ENCODE measurements at places on chromosomes 13 and 19.

DNA sequence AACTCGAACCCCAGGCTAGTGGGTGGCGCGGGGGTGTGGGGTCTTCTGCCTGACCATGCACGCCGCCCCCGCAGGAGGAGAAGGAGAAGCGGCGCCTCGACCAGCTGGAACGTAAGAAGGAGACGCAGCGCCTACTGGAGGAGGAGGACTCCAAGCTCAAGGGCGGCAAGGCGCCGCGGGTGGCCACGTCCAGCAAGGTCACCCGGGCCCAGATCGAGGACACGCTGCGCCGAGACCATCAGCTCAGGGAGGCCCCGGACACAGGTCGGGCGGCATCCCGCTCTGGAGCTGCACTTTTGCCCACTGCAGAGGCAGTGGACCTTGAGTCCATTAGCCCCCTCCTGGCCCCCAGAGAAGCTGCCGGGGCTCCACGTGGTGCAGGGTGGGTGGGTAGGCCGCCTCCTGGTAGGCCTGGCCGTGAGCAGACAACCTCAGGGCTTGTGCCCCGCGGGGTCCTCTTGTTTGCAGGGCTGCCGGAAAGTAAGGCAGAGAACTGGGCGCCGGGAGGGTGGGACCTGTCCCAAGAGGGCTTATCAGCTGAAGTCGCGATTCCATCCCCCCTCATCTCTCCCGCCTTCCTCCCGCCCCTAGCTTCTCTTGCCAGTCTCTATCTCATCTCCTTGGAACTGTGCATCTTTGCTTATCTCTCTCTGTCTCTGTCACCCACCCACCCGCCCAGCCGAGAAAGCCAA lies 9.9 kb downstream of the CCDC124 start:
- no peak for DNase-seq

- peak; percentile 25 for DNase-seq
Measured at GRCh38 chr13:20550799-20551198, 16.2 kb upstream of the IFT88 start.

- no peak for DNase-seq
Measured at GRCh38 chr19:31675193-31675913, 326.1 kb upstream of the TSHZ3 start.

DNA sequence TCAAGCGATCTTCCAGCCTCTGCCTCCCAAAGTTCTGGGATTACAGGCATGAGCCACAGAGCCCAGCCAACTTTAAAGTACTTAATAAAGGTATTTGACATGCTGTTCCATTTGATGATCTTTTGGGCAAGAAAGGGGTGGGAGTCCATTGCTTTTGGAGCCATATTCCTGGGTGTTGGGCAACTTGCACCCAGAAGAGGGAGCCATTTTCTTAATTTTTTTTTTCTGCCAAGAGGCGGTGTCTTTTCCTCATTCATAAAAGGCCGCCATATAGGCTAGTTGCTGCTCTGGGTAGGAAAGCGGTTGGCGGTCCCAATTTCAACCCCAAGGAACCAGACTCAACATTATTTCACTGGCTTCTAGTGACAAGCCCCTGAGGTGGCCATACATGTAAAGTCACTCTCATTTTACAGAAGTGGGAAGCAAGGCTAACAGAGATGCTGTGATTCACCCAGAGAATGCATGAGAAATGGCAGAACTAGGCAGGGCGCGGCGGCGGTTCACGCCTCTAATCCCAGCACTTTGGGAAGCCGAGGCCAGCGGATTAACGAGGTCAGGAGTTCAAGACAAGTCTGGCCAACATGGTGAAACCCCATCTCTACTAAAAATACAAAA lies 139.6 kb downstream of the CACNA1A start:
- DNase-seq = no peak

GRCh38 chr19:41023193-41023592 lies 32.1 kb downstream of the CYP2B6 start:
- DNase-seq = no peak

DNA sequence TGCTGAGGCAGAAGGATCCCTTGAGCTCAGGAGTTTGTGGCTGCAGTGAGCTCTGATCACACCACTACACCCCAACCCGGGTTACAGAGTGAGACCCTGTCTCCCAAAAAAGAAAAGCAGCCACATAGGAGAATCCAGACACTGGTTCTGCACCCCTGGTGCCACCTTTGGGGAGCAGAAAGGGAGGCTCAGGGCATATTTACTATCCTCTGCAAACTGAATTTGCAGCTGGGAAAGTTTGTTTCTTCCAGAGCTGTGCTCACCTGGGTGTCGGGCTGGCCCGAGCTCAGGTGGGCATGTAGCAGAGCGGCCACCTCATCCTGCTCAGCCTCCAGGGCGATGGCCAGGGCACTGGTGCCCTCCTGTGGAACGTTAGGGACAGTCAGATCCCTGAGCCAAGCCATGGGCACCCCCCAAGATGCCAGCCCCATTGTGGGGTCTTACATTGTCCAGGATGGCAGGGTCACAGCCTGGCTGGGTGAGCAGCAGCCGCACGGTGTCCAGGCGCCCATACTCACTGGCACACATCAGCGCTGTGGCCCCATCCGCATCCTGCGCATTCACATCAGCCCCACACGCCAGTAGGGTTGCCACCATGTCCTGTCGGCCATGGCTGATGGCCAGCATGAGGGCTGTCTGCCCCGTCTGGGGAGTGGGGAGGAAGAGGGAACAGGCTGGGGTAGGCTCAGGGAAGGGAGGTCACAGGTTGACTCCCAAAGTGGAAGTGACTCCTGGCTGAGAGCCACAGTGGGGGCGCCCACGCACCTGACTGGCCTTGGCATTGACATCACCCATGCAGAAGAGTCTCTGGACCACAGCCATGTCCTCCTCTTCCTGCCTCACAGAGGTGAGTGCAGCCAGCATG lies 3.1 kb downstream of the RPS28 start:
- DNase-seq = no peak

GRCh38 chr13:112346173-112346898 lies 29.8 kb upstream of the SPACA7 start:
- no peak for DNase-seq

DNA sequence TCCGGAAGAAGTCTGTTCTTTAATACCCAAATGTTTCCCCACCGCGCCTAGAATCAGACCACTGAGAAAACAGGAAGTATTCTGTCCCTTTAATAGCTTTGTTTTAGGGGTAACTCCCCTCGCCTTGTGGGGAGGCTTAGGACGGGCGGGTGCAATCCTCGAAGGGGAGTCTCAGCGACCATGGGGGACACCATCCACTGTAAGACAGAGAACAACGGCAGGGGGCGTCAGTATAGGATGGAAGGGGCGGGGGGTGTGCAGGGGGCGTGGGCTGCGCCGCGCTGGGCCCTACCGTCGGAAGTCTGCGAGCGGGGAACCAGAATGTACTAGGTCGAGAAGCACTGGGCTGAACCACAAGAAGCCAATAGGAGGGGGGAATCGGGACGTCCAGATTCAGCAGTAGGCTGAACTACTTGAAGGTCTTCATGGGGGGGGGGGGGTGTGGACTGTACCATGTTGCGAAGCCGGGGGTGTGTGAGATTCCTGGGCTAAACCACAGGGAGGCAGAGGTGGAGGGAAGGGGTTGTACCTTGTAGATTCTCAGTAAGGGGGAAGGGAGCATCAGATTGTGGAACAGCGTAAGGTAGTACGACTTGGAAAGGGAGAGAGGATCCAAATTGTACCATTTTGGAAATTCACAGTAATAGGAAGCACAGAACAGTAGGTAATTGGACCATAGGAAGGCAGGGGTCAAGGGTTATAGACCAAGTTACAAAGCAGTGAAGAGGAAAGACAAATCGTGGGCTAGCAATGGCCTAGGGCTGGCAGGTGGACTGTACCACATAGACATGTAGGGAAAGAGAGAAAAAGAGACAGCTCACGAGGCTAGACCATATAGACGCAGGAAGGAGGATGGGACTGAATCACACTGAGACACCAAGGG lies 1.0 kb upstream of the DBP start:
- peak; percentile 86 for DNase-seq

GRCh38 chr19:32891609-32892008 lies 22.0 kb upstream of the SLC7A9 start:
- DNase-seq = no peak

DNA sequence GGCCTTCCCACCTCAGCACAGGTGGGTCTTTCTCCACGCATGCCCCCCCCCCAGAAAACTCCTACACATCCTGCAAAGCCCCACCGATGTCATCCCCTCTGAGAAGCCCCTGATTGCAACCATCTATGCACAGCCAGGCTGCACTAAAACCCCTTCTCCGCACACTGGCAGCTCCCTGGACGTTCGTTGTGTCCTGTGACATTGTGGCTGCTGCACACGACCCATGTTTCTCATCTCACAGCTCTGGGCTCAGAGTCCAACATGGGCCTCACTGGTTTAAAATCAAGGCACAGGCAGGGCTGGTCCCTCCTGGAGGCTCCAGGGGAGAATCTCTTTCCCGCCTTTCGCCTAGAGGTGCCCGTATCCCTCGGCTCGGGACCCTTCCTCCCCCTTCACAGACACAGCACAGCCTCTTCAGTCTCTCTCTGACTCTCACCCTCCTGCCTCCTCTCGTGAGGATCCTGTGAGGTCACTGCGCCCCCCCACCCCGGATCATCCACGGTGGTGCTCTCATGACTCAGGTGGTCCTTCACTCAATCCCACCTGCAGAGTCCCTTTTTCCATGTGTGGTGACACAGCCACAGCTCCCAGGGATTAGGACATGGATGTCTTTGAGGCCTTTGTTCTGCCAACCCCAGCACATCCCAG lies 71.2 kb downstream of the GADD45B start:
- no peak for DNase-seq

DNA sequence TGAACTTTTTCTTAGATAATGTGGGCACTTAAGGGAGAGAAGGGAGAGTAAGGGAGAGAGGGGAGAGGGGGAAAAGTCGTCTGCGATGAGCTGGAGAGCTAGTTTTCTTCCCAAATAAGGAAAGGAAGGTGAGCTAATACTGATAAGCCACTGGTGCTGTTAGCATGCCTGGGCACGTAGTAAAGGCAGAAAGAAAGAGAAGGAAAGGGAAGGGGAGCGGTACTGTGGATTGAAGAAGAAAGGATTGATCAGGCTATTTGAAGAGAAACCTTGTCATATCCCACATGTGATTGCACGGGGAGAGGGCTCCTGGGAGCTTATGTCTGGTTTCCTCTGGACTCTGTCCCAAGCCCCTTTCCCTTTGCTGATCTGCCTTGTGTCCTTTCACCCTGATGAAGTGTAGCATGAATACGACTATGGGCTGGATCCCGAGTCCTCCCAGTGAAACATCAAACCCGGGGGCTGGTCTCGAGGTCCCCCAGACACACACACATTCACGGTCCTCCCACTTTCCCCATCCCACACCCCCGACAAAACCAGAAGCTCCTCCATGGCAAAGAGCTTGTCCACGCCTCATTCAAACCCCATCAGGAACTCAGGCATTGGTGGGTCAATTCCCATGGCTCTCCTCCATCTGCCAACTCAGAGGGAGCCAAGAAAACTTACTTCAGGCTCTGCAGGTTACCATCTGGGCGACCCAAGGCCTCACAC lies 30.6 kb downstream of the NLRP13 start:
- DNase-seq = no peak
